ENCODE measurements at places on chromosomes 2 and 18. TPM values are rescaled to one million over a fixed set of nuclear protein-coding genes. Genes with fewer than 3 reads are reported as not detected.

Gene FAM237A
- not detected for total RNA-seq

Gene CPO
- total RNA-seq, result not detected

Gene OSBPL1A
- 19.4 TPM for total RNA-seq

Gene FAM98A
- 52.9 TPM for total RNA-seq

Gene CTIF
- 14.5 TPM for total RNA-seq
